Activated T-cell treated with anti-CD3 and anti-CD28 coated beads, Interleukin-2, amount 50 U/mL, for 72 hours (primary cell): ENCODE measurements at places on chromosomes 1 and 21.

DNA sequence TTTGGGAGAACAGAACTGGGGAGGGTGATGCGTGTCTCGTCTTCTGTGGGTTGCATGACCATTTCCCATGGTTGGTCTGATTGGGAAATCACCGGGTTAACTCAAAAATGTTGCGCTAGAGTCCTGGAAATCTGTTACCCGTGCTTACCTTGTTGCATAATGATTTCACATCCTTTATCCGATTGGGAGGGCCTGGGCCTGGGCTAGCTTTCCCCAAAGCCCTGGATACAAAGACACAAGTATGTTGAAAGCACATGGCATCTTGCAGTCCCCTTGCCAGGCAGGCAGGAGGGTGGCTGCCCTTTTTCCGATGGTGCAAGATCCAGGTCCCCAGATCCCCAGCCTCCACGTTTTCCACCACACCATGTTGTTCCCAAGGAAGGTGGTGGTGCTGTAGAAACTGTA, 582 bp downstream of the TRPM2 start:
- DNase-seq: no peak

DNA sequence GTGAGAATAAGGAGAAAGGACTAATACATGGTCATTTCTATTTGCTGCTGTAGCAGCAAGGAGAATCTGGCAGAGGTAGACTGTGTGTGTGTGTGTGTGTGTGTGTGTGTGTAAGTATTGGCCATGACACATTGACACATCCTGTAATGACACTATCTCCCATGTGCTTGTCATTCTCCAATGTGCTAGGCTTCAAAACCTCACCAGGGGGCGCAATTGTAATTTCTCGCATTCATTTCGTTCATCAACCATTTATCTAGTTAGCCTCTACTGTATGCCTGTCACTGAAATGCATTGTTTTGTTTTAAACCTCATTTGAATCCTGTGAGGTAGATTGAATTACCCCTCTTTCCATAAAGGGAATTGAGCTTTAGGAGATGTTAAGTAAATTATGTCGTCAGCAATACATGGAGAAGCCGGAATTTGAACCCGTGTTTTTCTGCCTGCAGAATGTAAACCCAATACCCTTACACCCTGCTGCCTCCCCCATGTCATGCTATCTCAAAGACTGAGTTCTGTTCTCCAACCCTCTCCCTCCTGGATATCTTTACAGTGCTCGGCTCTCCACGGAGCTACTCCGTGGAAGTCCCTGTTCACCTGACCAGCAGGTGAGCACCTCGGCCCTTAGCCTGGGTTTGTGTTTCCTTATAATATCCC, 100.8 kb downstream of the UCK2 start:
- DNase-seq: peak; percentile 38

DNA sequence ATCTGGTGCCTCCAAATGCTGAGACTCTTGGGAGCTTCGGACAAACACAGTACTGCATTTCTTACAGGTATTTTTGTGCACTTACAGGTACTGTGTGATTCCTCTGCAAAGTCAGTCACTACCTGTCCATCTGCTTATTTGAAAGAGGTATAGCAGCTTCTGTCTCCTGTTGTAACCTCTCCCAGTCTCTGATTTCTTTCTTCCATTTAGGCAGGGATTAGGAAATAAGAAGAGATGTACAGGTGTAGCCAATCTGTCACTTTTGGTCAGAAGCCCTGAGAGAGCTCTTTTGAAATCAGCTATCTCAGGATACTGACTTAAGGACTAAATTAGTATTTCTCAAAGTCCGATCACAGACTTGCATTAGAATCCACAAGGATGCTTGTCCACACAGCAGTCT, 54.0 kb downstream of the AKT3 start:
- DNase-seq: no peak

DNA sequence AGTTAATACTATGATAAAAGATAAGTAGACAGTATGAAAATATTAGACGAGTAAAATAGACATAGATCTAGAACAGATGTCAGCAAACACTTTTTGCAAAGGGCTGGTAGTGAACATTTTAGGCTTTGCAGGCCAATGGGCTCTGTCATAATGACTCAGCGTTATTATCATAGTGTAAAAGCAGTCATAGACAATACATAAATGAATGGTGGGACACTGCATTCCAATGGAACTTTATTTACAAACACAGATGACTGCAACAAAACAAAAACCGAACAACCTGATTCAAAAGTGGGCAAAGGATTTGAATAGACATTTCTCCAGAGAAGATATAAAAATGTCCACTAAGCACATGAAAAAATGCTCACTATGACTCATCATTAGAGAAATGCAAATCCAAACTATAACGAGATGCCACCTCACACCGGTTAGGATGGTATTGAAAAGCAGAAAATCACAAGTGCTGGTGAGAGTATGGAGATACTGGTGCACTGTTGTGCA, 7.3 kb downstream of the GSTM5 start:
- no peak for DNase-seq

DNA sequence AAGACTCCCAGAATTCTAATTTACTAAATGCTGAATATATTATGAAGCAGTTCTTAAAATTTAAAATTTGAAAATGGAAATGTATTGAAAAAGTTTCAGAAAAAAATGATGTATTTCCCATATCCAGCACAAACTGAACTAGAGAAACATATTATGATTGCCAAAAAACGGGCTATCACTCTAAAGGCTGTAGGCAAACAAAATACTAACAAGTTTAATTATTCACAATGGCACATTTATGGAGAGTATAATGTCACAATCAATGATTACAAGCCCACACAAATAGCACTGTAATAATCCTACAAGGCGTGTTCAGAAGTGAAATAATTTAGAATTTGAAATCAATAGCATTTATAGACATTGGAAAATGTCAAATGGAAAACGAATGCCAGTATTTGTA, 531.3 kb downstream of the PTBP2 start:
- no peak for DNase-seq

DNA sequence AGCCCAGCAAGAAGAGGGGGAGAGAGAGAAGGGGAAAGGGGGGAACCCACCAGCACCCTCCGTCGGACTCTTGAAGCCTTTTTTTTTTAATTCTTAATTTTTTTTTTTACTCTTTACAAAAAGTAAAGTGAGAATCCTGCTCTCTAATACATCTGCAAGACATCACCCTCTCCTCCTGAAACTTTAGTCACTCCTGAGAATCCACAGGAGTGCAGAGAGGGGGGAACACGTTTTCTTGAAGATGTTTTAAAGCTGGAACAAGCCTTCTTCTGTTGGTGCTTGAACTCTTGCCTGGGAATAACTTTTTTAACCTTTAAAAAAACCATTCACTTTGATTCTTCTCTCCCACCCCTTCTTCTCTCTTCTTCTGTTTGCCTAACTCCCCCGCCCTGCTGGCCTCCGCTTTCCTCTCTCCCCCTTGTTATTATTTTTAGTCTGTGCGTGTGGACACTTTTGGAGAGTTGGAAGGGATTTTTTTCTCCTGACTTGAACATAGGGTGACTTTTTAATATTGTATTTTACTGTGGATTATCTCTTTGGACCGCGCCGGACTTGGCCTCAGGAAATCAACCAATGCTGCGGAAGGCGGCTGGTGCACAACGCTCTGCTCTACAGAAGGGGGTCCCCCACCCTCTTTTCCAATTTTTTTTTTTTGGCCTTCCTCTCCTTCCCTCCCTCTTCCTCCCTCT, 383 bp upstream of the PRRX1 start:
- no peak for DNase-seq
